ENCODE measurements at places on chromosomes 11 and 22. TPM values are rescaled to one million over a fixed set of nuclear protein-coding genes. Genes with fewer than 3 reads are reported as not detected.

DNA sequence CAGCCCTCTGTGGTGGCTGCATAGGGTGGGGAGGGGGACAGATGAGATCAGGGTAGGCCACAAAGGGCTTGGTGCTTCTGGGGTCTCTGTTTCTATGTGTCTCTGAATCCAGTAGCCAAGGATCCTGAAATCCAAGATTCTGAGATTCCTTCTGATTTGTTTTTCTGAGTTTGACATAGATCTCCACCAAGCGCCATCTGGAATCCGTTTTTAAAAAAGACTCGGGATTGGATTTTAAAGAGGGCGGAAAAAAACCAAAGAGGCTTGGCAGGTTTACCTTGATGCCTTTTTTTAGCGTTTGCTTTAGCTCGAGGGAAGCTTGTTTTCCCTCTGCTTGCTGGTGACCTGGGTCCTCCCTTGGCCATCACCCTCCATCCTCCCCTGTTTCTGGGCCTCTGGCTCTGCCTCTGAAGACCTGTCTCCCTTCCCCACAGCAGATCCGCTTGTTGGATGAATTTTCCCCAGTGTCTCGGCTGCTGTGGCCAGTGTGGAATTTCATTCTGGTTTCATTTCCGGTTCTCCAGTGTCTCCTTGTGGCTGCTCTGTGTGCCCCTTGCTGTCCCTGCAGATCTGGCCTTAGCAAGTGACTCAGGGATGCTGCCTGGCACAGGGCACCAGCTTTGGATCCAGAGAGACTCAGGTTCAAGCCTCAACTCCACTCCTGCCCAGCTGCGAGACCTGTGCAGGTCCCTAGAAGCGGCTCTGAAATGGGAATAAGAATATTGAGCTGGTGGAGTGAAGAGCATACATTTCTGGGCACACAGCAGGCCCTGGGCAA lies 15.1 kb downstream of the SYNGR1 start:
- DNase-seq = no peak

GRCh38 chr22:40412441-40412840 lies 42.0 kb downstream of the SGSM3 start:
- no peak for DNase-seq

Gene ACR
- total RNA-seq = 4.5 TPM

GRCh38 chr11:12200991-12201985 lies 90.9 kb downstream of the MICAL2 start:
- peak; percentile 88 for DNase-seq

DNA sequence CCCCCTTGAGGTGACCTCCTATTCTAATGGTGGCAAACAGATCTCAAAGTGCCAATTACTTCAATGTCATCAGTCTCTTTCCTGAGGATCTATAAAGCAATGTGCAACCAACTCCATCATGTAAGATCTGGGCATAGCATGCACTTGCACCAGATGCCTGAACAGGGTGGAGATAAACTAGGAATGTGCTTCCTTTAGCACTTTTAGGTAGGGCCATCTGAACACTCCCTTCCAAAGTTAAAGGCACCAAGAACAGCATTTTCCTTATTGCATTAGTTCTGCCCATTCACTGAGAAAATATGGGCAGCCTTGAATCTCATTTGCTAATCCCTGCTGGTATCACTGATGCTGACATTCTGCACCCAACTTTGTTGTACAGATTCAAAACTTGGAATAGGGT lies 112.0 kb downstream of the SGSM3 start:
- DNase-seq = no peak

DNA sequence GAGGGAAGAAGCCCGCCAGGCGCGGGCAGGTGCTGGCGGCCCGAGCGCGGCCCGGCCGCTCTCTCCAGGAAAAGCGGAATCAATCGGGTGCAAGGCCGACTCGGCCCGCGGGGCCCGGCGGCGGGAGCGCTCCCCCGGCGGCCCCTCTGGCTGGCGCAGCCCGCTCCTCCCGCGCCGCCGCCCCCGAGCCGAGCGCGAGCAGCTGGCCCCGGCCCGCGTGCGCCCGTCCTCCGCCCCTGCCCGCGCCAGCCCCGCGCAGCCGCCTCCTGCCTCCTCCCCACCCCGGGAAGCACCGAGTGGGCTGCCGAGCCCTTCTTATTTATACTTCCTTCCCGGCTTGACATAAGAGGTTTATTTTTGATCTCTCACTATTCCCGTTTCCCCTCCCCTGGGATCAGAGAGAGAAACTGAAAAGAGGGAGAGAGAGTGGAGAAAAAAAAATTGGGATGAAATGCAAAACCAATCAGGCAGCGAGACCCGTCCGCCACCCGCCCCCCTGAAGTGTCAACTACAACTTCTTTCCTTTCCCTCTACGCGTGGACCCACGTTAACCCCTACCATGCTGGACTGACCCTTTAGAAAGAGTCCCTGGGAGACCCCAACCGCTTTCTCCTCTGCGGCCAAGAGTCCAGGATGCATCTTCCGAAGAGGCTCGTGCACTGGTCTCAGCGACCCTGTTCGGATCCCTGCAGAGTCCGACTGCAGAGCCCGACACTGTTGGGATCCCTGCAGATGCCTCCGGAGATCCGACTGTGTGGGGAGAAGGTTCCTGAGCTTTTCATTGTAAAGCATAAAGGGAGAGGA lies at the start of gene ADAMTS8:
Gene ADAMTS8, minus strand, starts transcription at position 294 of the 804 bp plus-strand sequence. CDS start 323 bp downstream, outside the sequence.
- no peak for DNase-seq

Gene PICK1
- 13.5 TPM for total RNA-seq

Gene MRGPRX4
- total RNA-seq = not detected

DNA sequence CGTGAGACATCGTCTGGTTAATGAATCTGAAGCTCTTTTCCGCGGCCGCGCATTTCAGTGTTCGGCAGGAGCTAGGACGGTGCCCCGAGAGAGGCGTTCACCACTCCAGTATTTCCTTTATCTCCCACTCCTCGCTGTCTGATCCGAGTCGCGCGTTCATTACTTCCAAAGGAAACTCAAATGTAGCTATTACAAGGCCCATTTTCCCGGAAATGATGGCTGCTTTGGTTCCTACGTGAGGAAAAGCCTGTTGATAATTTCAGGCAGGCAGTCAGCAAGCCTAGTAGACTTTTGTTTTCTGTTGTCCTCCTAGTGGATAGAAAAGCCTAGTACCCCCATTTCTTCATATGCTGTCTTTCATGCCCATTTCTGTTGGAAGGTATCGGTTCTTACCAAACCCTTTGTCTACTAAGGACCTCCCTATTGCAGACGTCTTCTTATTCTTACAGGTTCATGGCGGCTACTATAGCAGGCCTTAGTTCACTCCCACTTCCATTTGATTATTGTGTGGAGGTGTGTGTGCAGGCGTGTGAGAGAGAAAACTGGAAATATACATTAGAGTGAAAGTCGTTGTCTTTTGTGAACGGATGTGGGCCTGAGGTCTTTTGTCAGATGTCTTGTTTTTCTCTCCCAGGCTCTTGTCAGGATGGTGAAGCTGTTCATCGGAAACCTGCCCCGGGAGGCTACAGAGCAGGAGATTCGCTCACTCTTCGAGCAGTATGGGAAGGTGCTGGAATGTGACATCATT lies 737 bp downstream of the RBM4 start:
- DNase-seq = no peak

DNA sequence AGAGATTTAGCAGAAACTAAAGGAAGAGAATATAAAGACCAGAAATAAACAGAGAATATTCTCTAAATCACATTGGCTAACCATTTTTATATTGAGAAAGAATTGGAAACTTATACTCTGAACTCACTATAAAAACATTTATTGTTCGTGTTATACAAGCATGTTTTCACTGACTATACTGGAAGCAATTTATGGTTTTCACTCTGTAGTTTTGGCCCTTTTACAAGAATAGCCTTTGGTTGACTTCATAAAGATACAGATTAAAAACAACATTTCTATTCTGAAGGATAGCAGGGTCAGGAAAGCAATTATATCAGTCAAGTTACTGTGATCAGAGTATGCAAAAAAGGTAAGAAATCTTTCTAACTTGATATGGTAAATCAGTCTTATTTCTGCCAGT lies 965.7 kb upstream of the FAT3 start:
- no peak for DNase-seq

DNA sequence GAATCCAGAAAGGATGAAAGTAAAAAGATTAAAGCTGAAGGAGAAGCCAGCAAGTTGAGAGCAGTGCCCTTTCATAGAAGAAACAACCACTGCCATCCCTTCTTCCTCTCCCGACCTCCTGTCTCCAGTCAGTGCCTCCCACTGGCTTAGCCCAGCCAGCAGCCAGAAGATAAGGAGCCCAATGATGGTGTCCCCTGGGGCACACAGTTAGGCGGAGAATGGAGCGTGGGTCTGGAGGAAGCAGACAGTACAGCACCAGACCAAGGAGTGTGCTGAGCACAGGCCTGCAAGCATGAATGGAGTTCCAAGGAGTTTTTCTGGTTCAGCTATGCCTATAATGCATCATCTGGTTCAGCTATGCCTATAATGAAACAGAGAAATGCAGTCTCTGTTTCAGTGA lies 54.3 kb upstream of the TNRC6B start:
- DNase-seq = no peak

DNA sequence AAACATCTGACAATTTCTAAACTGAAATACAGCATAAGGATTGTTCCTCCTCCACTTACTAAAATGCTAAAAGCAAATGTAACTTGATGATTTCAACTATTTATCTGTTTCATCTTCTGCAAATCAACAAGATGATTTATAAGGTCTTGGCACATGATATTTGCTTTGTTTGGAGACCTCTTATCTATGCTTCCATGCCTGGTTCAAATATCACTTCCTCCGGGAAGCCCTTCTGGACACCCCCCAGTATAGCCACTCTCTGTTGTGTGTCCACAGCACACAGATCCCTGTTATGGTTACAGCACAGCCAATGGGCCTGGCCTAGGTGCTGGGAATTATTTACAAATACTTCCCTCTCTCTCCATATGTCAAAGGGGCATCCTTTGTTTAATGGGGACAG lies 114.8 kb downstream of the C11orf58 start:
- DNase-seq = no peak

Gene PRG3
- total RNA-seq = not detected

Gene MS4A12
- not detected for total RNA-seq

DNA sequence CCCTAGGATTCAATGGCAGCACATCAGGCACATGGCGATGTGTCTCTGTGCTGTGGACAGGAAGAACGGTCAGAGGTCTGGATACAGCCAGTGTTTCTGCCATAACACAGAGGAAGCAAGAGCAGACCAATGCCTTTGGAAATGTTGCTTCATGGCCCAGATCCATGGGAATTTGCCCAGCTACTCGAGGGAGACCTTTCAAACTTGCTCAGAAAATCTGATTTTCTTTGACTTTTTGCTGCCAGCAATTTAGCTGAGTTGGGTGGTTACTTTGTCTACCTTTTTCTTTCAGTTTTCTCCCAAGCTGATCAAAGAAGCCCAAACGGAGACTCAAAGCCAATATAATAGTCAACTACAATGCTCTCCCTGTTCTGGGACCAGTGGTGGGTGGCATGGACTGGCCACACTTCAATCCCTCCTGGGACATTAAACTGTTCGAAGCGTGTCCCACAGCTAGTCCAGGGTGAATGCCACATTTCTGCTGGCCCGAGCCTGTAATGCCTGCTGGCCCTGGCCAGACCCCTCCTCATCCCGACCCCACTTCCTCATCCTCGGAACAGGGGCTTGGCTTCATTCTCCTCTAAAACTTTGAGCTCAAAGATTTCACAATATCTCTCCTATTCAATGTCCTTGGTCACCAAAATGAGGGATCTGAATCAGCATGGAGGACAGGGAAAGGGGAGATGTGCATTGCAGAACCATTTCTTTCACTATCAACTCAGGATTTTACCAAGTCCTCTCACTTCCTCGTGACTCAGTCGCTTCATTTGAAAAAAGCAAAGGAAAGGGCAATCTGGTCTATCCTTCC lies 93.3 kb downstream of the ABTB2 start:
- DNase-seq = no peak

Gene OR52H1
- total RNA-seq = not detected

GRCh38 chr11:2517016-2517385 lies 72.2 kb downstream of the KCNQ1 start:
- peak; percentile 69 for DNase-seq

GRCh38 chr11:16737818-16738192 lies 642 bp upstream of the C11orf58 start:
- DNase-seq = no peak

- no peak for DNase-seq
These were observed 119.9 kb downstream of the MAML2 start for GRCh38 chr11:96223083-96223482.

DNA sequence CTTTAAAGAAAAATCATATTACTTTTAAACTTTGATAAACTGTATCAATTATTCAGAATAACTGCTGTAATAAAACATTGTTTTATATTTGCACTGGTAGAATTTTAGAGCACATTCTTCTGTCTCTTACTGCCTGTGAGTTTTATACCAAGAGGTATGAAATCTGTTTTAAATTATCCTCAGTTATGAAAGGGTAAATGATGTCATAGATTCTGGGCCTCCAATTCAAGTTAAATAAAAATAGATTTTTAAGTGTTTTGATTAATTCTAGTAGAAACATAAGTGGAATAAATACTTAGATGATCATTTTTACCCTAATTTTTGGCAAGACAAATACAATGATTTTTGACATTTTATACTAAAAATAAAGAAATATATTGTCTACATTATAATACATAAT lies 93.0 kb downstream of the GUCY1A2 start:
- no peak for DNase-seq

- no peak for DNase-seq
These were observed 66.7 kb upstream of the LINC01488 start for GRCh38 chr11:69414773-69415187.

- DNase-seq = no peak
These were observed 90.6 kb downstream of the FAR1 start for GRCh38 chr11:13759050-13759449.

GRCh38 chr11:121672630-121673487 lies 220.1 kb upstream of the SORL1-AS1 start:
- no peak for DNase-seq

DNA sequence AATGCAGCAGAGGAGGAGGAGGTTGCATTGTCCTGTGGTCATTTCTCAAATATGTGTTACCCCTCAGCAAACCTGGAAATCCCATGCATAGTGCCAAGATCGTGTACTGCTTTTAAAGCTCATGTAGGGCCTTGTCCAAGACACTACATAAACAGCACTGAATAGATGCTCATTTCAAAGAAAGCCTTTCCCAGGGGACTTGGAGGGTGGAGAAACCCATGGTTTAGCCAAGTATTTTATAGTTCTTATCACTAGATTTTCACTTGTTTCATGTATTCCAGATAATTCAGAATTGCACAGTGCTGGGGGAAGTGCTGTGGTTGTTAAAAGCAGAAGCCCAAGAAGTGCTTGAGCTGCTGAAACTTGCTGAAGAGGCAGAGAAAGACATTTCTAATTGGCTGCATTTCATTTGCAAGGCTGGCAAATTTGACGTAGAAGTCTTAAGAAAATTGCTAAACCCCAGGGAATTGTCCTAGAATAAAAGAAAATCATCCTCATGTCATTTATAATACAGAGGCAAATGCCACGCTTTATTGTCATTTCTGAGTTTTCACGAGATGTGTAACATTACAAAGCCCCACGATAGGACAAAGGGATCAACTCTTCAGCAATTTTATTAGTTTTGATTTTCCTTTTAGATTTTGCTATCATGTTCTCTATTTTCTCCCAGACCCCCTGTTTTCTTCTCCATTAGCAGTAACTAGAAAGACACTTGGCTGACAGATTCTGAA lies 20.1 kb downstream of the CSRP3 start:
- DNase-seq = no peak

Gene FGF19
- not detected for total RNA-seq

GRCh38 chr11:83006877-83007330 lies 64.8 kb downstream of the RAB30 start:
- no peak for DNase-seq

Data from mesenteric fat pad (tissue), 1 donor.